ENCODE measurements at places on chromosomes 7 and 10.

- DNase-seq: peak; percentile 34
Observed at GRCh38 chr10:124448696-124449169, 1.1 kb downstream of the NKX1-2 start.

GRCh38 chr7:105648561-105649401, 67.5 kb upstream of the EFCAB10 start:
- no peak for DNase-seq

DNA sequence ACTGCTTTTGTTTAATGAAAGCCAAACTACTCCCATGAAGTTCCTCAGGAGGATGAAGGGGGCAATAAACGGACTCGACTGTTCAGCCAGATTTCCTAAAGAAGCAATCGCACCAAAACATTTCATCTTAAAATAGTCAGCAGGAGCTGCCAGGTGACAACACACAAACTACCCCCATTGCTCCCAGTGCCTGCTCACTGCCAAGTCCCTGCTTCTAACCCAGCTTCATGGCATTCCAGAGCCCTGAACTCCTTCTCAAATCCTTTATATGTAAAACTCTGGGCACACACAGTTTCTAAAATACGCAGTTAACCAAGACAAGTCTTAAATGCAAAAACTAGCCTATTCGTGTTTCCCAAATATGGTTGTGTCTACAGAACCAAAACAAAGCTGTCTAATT, 110.0 kb downstream of the SORBS1 start:
- no peak for DNase-seq

- no peak for DNase-seq
Observed at GRCh38 chr10:71447676-71448075, 51.0 kb downstream of the CDH23 start.

DNA sequence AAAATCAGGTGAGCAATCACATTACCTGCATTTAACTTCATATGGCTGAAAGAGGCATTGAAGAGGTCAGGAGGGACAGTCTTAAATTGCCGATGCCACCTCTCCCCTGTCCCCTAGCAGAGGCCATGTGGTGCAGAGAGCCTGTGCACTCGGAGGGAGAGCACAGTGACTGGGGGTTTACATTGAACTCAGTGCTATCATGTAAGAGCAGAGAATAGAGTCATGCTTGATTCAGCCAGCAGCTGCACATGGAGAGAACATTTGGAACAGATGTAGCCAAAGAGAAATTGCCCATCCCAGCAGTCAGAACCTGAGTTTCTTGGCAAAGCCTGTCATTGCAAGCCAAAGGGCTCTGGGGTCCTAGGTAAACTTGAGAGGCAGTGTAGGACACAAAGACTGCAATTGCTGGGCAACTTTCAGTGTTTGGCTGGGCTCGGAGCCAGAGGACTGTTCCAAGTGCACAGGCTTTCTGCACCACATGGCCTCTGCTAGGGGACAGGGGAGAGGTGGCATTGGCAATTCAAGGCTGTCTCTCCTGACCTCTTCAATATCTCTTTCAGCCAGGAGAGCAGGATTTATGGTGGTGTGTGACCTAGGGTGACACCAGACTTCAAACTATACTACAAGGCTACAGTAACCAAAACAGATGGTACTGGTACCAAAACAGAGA, 267.1 kb downstream of the REEP3 start:
- DNase-seq: no peak

DNA sequence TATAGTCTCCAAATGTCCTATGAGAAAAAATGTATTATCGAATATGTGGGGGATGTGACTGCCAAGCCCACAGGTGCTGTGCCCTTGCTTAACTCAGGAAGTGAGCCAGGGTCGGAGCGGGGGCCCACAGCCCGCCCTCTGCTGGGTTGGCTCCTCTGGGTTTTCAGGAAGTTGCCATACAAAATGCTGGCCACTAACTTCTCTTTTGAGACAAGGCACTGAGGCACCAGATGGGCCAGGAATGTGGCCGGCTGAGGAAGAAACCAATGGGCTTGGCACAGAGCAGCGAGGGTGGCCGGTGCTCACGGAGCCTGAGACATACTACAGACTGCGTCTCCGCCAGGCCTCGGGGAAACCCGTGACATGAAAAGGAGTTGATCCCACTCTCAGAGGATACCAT, 58.9 kb downstream of the FAM53B start:
- no peak for DNase-seq

DNA sequence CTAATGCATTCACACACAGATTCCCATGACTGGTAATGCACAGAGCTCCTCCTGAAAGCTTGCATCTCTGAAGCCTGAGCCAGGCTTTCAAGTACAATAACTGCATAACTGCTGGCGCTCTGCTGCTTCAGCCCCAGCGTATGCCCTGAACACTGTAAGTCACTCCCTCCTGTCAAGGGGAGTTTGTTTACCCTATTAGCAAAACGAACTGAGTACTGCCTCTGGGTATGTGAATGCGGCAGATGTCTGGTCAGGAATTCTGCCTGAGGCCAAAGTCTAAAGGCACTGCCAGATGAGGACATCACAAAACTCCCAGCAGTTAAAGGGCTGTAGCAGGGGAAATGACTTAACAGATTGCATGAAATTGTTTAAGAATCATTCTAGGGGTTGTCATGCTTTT, 97.7 kb downstream of the NRCAM start:
- DNase-seq: peak; percentile 4

GRCh38 chr10:3095373-3096139, 28.2 kb downstream of the PFKP start:
- DNase-seq: no peak

GRCh38 chr7:55305135-55305534, 60.0 kb upstream of the LANCL2 start:
- DNase-seq: no peak

DNA sequence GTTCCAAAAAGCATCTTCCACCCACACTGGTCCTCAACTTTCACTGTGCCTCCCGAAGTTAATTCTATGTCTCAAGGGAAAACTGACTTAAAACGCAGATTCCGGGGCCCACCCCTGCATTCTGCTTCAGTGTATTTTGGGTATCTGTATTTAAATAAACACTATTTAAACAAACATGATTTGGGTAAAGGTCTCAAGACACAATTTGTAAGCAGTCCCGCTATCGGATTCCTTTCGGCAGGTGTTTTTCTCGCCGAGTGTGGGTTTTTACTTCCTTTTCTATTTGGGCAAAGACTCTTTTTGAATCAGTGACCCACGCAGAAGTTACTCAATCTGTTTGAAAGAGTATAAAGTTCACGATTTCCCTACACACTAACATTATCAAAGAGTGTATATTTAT, 1.2 kb downstream of the PDIA4 start:
- no peak for DNase-seq

GRCh38 chr7:143456992-143457793, 13.9 kb downstream of the TAS2R60 start:
- DNase-seq: no peak

DNA sequence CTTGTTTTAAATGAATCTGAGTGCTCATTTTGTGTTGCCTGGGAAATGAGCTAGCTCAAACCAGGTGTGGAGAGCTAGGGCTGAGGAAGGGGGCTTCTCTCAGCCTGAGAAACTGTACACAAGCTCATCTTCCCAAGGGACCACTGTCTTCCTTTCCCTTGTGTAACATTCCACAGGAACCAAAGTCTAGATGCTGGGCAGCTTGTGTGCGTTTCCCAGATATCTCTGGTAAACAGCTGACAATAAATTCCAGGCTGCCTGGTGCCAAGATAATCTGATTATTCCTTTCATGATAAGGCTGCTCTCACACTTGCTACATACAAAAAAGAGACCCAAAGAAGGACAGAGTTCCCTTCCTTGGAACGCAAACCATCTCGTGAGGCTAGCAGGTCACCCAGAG, 33.1 kb upstream of the MKLN1 start:
- no peak for DNase-seq

DNA sequence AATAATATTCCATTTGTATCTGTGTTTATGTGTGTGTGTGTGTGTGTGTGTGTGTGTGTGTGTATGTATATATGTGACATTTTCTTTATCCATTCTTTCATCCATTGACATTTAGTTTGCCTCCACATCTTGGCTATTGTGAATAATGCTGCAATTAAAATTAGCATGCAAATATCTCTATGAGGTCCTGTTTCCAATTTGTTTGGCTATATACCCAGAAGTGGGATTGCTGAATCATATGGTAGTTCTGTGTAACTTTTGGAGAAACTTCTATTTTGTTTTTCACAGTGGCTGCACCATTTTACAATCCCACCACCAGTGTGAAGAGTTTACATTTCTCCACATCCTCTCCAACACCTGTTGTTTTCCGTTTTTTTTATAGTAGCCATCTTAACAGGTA, 53.1 kb downstream of the CH25H start:
- DNase-seq: no peak

GRCh38 chr7:41702635-41703371, at the start of gene INHBA:
TSS of gene INHBA (minus strand) at chr7:41703090. CDS start at chr7:41700374, 2,716 bp downstream.
- no peak for DNase-seq

- no peak for DNase-seq
Observed at GRCh38 chr10:82463614-82464013, 588.6 kb downstream of the NRG3 start.

DNA sequence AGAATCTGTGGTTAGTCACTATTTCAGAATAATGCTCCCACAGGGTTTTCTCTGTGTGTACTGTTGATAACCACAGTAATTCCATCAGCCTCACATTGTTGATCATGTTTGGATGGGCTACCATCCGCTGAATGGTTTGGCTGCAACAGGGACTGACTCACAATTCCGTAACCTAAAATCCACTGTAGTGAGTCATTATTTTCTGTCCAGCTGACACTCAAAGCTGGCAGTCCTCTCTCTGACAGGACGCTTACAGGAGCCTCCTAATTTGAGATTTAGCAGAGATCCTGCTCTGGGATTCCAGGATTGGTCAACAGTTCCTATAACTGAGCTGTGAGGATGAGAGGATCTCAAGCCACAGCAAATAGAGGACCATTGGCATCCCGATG, 32.7 kb downstream of the VWA2 start:
- no peak for DNase-seq
